ENCODE measurements at places on chromosomes 4 and X. TPM values are rescaled to one million over a fixed set of nuclear protein-coding genes. Genes with fewer than 3 reads are reported as not detected.

The FAT4 gene
- 2.7 TPM for total RNA-seq

The HPGD gene
- 63.8 TPM for total RNA-seq

The RTL5 gene
- 1.9 TPM for total RNA-seq

The FGF16 gene
- total RNA-seq = not detected

The MAGEE2 gene
- total RNA-seq = not detected

The IL15 gene
- 12.0 TPM for total RNA-seq

The DDX53 gene
- not detected for total RNA-seq

The NPFFR2 gene
- not detected for total RNA-seq

The MAGEB1 gene
- total RNA-seq = not detected

The RAB33B gene
- 2.5 TPM for total RNA-seq

The DCAF4L1 gene
- total RNA-seq = 0.11 TPM

The HADH gene
- 23.8 TPM for total RNA-seq

The FAM184B gene
- 0.07 TPM for total RNA-seq

The MSN gene
- 293 TPM for total RNA-seq

The KIT gene
- total RNA-seq = not detected

The DNAAF6 gene
- not detected for total RNA-seq

The SERPINA7 gene
- total RNA-seq = not detected

All from A549 treated with ZK216348 at 1 μM for 4 hours (cell line).